ENCODE measurements at places on chromosomes 5 and 9. TPM values are rescaled to one million over a fixed set of nuclear protein-coding genes. Genes with fewer than 3 reads are reported as not detected.

TNC gene
- total RNA-seq = 3.0 TPM

ARSI gene
- total RNA-seq = 0.64 TPM

CTXN3 gene
- not detected for total RNA-seq

TXNDC8 gene
- not detected for total RNA-seq

SUSD3 gene
- 0.95 TPM for total RNA-seq

C9orf153 gene
- total RNA-seq = 0.20 TPM

C6 gene
- total RNA-seq = 0.92 TPM

SLC36A3 gene
- total RNA-seq = not detected

SLC4A9 gene
- 0.31 TPM for total RNA-seq

PROB1 gene
- 0.42 TPM for total RNA-seq

WNT8A gene
- total RNA-seq = not detected

RIMOC1 gene
- total RNA-seq = 26.7 TPM

PCDHAC2 gene
- 0.47 TPM for total RNA-seq

DNA sequence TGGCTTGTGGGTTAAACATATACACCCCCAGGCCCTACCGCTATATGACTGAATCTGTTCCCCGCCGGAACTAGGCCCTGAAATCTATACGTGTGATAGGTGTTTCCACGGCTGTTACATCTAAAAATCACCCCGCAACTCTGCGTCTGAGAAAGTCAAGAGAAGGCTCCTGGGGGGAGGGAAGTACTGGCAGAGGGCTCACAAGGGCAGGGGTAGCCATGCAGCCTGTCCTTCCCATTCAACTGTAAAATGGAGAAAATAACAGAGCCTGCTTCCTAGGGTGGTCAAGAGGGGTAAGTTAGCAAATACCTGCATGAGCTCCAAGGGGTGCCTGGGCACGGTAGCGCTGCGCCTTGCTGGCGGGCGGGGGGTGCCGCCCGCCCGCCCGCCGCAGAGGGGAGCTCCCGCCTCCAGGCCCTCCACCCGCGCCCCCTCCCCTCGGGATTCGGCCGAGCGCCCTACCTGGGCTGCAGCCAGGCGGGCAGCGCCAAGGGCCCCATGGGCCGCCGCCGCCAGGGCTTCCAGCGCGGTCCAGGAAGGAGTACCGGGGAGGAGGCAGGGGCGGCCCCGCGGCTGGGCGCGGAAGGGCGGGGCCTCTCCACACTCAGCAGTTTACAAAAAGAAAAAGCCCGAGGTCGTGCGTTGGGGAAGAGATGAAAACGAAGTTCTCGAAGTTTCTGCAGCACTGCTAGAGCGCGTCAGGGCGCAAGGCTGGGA is at the start of gene HACD4:
Gene HACD4, minus strand, starts transcription at position 550 of the 717 bp plus-strand sequence. Its CDS starts 50 bp downstream, at position 500.
- peak; percentile 60 for DNase-seq

- no peak for DNase-seq
Measured at GRCh38 chr9:130906735-130907416, 10.3 kb upstream of the QRFP start.

DNA sequence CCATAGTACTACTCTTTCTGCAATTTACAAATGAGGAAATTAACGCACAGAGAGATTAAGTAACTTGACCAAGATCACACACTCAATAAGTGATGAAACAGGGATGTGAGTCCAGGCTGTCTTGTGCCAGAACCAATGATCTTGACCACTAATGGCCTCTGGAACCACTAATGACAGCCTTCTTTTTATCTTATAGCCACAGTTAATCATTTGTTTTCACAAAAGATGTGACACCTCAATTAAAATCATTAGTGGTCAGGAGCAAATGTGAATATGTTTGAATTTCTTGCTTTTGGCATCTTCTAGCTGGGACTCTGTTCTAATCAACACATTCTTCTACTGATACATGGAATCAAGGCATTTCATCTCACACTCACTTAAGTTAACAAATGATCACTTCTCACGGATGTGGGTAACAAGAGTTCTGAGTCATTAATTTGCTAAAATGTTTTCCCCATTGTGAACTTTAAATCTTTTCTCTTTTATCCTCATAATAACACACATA is 102.7 kb upstream of the CD180 start:
- no peak for DNase-seq

- DNase-seq = no peak
Measured at GRCh38 chr9:79564105-79564504, 7.7 kb upstream of the TLE4 start.

- DNase-seq = no peak
Measured at GRCh38 chr5:118371973-118372831, 616.1 kb downstream of the DTWD2 start.

DNA sequence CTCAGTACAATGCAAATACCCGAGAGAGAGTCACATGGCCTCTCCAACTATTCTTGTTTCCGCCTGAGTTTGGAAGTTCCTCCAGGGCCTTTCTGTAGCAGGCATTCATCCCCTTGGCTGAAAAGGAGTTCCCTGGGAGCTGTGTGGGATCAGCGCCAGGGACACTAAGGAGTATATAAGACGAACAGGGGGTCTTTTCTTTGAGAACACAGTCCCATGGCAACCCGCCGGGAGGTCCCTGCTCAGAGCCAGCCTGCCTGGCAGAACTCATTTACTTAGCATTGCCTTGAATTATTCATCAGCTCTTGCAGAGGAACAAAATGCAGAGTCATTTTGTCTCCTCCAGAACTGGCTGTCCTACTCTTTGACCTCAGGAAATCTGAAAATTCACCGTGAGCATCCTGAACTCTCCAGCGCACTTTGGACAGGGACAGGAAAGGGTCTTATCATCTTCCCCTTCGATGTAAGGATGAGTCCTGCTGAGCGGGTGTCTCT is 120.4 kb upstream of the OSMR start:
- DNase-seq = no peak

GRCh38 chr9:127030814-127031740 is 91.4 kb downstream of the ANGPTL2 start:
- DNase-seq = no peak

DNA sequence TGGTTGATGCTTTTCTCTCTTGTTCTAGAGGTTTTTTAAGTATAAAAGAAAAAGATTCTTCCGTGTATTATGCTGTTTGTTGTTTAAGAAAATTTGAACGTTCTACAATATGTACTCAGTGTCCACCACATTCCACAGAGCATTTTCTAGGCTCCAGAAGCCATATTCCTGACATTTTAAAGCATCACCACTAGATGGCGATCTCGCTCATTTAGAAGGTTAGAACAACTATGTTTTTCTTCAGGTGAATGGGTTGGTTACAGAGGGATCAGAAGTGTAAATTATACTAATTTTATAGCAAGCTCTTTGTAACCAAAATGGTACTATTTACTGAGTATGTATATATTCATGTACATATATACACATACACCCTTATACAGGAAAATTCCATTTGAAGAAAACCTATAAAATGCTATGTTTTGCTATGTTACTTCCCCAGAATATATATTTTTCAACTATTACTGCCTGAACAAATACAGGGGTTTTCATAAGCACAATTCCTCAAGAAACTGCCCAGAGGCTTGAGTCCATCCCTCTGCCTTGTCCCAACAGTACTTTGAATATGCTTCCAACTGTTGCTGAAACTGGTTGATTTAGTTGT is 284.3 kb downstream of the CCDC171 start:
- no peak for DNase-seq

DNA sequence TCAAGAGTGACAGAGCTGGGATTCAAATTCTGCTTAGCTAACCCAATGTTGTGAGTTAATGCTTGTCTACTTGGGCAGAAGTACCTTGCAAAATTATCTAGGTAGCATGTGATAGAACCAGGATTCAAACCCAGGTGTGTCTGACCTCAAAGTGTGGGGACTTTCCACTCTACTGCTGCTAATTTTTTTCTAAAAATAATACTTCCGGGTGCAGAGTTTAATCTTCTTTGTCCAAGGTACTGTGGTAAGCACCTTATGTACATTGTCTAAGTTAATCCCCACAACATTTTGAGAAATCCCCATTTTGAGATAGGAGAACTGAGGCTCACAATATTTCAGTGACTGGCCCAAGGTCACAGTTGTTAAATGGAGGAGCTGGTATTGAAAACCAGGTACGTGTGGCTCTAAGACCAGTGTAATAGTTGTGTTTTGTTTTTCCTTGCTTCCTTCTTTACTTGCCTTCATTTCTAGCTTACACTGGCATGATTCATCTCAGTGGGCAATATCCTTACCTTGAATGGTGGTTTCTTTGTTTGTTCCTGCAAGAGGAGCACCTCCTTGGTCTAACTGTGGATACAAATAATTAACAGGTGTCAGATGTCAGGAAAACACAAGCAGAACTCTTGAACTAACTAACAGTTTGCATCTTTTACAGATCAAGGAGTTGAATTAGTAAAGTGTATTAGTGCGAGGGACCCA is 7.5 kb downstream of the ALDOB start:
- DNase-seq = no peak

DNA sequence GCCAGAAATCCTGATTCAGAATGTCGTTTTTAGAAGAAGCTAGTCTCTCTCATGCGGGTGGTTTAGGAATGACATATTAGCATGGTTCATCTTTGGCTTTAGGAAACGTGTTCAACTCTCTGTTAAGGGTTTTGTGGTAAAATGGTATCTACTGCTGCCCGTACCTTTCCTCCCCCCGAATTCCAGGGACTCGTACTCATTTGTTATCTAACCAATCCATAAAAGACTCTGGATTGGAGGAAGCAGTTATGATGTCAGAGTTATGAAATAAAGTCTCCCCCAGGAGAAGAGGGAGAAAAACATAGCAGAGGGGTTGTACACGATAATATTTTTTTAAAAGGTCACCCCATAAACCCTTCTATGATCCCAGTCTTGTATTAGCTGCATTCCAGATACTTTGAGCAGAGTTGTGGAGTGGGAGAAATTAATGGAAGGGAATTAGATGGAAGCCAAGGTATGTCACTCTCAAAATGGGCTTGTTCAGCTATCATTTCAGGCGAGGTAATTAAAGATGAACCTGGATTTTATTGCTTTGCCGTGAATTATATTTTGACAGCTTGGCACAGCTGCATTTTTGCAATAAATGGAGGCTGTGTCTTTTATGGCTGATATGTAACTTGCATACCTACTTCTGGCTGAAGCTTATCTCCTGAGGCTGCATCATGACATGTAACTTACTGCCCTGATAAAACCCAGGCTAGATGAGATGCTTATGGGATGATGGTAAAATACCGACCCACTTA is 31.3 kb downstream of the RAI14 start:
- no peak for DNase-seq

- DNase-seq = no peak
Measured at GRCh38 chr5:178364326-178364675, 131.7 kb upstream of the PHYKPL start.

GRCh38 chr9:34486572-34486971 is 28.0 kb downstream of the DNAI1 start:
- DNase-seq = no peak

- peak; percentile 31 for DNase-seq
Measured at GRCh38 chr5:17218353-17219005, 1.0 kb downstream of the BASP1 start.

GRCh38 chr5:81842795-81843398 is 92.0 kb upstream of the SSBP2 start:
- DNase-seq = no peak

DNA sequence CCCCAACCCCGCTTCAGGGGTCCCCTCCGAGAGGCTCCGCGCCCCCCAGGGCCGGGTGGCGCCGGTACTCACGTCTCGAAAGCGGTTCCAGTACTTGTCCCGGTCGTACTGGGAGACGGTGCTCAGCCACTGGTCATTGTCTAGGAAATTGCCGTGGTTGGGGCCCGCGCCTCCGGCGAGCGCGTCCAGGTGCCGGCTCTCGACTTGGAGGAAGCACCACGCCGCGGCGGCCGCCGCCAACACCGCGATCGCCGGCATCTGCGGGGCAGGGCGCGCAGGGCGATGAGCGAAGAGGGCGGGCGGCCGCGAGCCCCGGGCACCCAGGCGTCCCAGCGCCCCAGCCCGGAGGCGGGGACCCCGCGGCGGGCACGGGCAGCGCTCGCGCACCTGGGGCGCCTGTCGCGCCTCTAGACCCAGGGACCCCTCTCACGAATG is 808 bp downstream of the SPOCK1 start:
- DNase-seq = no peak

DNA sequence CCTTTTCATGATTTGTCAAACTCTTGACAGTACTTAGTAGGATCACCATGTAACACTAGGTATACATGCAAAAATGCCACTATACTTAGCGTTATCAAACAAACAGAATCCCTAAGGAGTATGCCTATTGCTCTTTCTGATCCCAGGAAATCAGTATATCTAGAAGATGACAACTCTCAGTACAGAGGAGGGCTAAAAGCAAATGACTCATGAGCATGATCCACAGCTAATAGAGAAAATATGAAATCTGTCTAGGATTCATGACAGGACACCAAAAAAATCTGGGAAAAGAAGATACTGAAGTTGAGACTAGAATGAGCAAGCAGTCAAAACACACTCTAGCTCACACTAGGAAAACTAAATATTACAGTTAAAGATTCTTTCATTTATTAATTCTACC is 89.2 kb downstream of the RAPGEF6 start:
- no peak for DNase-seq

DNA sequence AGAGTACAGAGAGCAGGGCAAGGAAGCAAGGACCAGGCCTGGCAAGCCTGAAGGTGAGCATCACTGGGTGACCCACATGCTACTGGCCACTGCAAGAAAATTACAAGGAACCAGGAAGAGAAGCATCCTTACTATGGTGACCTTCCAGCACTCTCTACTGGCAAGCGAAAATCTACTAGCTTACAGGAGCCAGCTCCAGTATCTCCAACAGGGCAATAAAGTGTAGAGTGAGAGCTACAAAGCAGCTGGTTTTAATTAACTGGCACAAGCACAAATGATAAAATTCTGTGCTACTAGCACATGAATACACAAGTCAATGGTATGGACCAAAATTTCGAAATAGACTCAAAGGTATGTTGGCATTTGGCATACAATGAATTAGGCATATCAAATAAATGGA is 113.3 kb upstream of the CAST start:
- no peak for DNase-seq

GRCh38 chr5:75054134-75054930 is 2.0 kb upstream of the GCNT4 start:
- peak; percentile 40 for DNase-seq

GRCh38 chr9:39588500-39589137 is 233.2 kb downstream of the SPATA31A1 start:
- DNase-seq = no peak

DNA sequence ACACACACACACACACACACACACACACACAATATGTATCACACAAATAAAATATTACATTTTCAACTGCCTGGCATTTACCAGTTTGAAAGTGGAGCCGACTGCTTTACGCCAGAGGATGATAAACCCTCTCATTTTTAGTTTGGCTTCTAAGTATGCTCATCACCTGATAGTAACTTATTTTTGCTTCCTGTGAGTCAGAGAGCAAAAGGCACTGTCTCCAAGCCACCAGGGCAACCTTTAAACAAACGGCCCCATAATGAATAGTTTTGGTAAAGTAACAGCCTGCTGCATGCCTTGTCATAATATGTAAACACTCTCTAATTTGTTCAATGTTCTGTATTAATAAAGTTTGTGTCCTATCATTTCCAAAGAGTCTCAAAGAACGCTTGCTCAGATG is 26.9 kb downstream of the KLF4 start:
- no peak for DNase-seq

- peak; percentile 31 for DNase-seq
Measured at GRCh38 chr9:122904466-122904822, 715 bp downstream of the RC3H2 start.

- DNase-seq = peak; percentile 76
Measured at GRCh38 chr5:135133698-135134515, 99.9 kb upstream of the PITX1 start.
